Stimulated activated CD8-positive, alpha-beta memory T cell treated with anti-CD3 and anti-CD28 coated beads, Interleukin-15, amount 100 ng/mL, for 24 hours (primary cell): ENCODE measurements at places on chromosomes 7 and 10.
A peak's percentile ranks its signal among the peaks of the same experiment; 100 is the strongest.

DNA sequence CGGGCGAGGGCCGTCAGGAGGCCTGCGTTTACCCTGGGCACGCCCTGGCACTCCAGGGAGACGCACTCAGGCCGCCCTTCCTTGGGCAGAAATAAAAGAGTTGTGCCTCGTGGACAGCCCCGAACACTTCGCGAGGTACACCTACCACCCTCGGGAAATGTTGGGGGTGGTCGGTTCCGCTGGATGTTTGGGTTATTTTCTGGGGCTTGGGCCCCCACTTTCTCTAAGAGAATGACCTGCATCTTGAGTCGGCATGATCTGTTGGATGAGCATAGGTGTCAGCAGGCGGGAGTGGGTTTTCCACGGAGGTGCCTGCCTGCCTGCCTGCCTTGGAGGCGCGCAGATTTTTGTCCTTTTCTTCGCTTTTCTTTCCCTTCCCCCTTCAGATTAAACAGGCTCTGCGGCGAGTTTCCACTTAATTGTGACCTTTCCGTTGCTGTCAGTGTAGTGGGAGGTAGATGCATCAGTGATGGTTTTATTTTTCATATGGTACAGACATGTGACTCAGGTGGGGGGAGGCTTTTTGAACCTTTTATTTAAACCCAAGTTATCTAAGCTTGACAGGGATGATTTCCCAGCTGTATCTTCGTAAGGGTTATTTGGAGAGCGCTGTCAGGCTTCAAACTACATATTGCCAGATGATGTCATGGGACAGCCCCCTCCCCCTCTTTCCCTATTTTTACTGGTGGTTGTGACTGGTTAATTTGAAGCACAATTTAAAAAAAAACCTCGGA, 661 bp downstream of the HECTD2 start:
- no peak for DNase-seq

- no peak for DNase-seq
Measured at GRCh38 chr10:119409385-119409784, 133.1 kb downstream of the RGS10 start.

DNA sequence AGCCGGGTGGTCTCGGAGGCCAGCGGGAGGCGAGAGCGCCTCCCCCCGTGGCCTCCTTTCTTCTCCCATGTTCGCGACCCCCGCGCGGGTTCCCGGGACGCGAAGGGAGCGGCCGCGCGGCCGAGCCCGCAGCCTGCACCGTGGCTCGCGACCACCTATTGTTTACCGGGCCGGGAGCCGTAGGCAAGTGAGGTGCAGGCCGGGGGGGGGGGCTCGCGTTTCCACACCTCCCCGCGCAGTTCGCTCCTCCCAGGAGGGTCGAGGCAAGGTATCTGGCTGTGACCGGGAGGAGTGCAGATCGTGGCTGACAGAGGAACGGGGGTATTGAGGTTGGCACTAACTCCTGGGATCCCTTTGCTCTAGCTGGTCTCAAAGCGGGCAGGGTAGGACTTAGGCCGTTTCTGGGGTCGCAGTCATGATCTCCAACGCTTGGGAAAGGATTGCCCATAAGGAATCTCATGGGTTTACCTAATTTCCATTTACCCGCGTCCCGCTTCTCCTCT, 734 bp downstream of the PTPN12 start:
- no peak for DNase-seq

DNA sequence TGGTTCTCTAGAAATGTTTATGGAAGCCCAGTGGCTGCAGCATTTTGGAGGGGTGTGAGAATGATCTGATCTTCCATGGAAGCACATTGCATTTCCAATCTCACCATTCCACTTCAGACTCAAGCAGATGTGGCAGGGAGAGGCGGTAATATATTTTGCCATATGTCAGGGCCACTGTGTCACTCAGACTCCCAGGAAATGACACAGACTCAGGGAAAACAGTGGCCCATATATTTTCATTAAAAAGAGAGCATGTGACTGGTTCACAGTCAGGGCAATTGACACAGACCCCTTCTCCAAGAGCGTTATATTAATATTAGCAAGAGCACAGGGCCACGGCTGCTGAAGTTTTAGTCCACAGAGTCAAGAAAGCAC, 149.3 kb upstream of the NRP1 start:
- no peak for DNase-seq

DNA sequence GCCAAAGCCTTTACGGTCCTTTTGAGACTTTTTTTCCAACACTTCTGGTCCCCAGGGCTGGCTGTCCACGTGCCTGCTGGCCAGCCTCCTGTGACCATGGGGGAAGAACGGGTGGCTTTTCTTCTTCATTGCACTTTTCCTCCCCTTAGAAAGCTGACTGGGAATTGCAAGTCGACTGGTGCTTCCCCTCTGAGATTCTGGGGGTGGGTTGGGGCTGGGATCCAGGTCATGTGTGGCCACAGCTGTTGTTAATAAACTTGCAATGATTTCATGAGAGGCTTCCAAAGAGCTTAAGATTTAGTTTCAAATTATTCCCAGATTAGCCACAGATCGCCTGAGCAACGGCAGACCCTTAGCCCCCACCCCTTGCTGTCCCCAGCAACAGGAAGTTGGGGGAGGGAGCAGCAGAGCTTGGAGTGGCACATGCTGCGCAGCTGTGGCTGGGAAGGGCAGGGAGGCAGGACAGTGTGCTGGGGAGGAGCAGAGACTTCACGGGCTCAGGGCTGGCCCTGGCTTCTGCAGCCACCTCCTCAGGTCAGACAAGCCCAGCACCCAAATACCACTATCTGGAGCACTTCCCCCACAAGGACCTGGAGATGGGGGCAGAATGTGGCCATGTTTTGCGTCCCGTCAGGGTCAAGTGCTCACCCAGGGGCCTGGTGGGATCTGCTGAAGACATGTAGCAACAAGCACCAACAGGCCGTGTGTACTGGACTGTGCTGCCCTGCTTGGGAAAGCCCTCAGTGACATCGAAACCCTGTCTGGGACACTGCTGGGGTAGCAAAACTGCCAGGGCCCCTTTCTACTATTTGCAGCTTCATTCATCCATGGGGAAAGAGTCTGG, 147.1 kb downstream of the RNF216 start:
- DNase-seq: no peak

- DNase-seq: no peak
Measured at GRCh38 chr10:84715911-84716310, 387.5 kb downstream of the CCSER2 start.

GRCh38 chr7:98133181-98133580, 26.5 kb downstream of the LMTK2 start:
- no peak for DNase-seq

GRCh38 chr10:110432814-110433565, 64.7 kb upstream of the DUSP5 start:
- DNase-seq: no peak

DNA sequence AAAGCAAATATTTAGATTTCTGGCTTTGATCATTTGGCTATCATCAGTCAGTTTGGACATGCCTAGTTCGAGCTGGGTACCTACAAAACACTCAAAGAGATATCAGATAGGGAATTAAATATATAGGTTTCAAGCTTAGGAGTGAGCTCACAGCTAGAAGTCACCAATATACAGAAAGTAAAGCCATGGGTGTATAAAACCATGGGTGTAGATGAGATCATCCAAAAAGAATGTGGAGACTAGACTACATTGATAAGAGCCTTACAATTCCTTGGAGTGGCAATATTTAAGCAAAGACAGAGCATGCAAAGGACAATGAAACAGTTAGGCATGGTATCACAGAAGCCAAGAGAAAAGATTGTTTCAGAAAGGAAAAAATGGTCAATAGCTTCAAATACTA, 7.2 kb upstream of the RALA start:
- no peak for DNase-seq

GRCh38 chr10:88944813-88945212, 7.8 kb downstream of the ACTA2 start:
- no peak for DNase-seq

GRCh38 chr7:6409091-6409490, 38.7 kb downstream of the DAGLB start:
- no peak for DNase-seq

GRCh38 chr7:44724276-44724675, 24.4 kb upstream of the ZMIZ2 start:
- DNase-seq: no peak

DNA sequence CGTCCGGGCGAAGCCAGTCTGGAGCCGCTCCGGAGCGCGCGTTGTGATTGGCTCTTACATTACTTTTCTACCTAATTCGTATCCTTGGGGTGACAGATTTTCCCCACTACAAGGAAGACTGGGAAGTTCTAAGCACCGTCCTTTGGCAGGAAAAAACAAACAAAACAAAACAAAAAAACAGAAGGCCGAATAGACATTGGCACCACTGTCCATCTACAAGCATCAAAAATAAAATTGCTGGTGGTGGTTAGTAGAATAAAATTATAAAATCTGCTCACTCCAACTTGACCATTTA, 651 bp upstream of the SKAP2 start:
- peak; percentile 2 for DNase-seq

DNA sequence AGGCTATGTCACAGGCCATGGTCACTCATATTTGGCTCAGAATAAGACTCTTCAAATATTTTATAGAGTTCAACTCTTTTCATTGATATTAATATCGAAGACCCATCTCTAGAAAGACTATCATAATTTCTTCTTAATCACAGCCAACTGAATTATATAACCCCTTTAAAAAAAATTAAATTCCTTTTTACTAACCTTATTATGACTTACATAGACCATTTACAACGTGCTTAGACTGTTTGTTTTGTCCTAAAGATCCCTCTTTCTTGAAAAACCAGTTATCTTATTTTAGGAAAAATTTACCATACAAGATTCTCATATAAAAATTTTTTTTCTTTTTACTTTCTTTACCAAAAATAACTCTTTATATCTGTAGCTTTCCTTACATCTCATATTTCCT, 10.2 kb upstream of the TMEM254 start:
- no peak for DNase-seq

- DNase-seq: no peak
Measured at GRCh38 chr10:70367195-70367796, 15.1 kb downstream of the LRRC20 start.

GRCh38 chr10:118349235-118349634, 7.1 kb upstream of the FAM204A start:
- DNase-seq: no peak

DNA sequence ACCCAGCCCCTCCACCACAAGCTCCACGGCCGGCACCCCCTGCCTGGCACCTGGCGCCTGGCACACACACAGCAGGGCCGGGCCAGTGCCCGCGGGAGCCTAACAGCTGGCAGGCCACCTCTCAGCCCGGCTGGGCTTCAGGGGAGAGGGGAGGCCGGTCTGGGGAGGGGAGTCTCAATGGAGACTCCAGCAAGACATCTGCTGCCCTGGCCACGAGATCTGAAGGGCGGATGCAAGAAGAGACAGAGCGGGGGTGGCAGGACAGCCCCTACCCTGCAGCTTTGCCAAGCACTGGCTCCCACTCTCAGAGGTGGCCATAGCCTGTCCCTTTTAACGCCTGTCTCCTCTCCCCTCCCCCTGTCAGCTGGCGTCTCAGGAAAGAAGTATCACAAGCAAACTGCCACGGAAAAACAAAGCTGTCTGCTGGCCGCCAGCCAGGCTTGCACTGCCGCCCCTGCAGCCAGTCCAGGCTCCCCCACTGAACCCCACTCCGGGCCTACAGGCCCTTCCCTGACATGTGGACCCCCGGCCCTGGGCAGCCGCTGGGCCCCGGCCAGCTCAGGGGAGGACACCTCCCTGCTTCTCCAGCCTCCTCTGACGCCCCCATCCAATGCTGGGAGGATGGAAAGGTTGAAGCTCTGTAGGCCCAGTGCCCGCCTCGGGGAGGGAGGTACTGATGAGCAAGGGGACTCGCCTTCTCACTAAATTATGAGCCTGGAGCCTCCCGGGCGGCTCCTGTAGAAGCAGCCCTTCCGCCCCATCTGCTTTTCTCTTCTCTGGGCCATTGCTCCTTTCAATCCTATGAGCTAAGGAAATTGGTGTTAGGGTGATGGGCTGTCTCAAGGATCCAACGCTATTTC, 178.4 kb downstream of the ARHGAP12 start:
- no peak for DNase-seq

- DNase-seq: no peak
Measured at GRCh38 chr7:30836991-30837390, 65.8 kb downstream of the MINDY4 start.

GRCh38 chr7:48299580-48300169, 128.4 kb downstream of the ABCA13 start:
- DNase-seq: no peak

DNA sequence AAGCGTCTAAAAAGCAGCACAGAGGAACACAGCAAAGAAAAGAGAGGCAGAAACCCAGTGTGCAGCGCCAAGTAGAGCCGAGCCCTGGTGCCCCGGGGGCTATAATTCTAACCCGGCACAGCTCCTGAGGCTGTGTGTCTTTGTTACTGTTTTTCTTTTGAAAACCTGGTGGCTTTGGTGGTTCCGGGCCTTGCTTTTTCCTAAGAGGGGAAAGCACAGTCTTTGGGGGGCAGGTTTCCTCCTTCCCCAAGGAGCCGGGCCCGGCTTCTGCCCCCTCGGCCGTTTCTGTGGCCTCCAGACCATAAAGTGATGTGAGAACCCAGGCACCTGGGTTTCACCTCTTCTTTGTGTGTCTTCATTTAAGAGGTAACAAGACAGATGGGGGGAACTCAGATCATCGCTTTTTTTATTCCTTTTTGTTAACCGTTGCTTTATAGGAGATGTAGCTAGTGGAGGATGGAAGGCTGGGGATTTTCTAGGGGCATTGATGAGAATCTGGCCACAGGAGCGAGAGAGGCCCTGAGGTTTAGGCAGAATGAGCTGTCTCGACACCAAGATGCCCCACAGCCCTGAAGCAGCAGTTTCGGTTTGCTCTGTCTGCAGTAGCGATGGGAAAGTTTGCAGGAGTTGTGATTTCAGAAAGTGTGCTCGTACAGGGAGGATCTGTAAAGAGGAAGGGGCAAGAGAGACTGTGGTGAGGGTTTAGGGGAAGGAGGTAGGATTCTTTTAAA, 367.8 kb upstream of the GALNT17 start:
- no peak for DNase-seq

DNA sequence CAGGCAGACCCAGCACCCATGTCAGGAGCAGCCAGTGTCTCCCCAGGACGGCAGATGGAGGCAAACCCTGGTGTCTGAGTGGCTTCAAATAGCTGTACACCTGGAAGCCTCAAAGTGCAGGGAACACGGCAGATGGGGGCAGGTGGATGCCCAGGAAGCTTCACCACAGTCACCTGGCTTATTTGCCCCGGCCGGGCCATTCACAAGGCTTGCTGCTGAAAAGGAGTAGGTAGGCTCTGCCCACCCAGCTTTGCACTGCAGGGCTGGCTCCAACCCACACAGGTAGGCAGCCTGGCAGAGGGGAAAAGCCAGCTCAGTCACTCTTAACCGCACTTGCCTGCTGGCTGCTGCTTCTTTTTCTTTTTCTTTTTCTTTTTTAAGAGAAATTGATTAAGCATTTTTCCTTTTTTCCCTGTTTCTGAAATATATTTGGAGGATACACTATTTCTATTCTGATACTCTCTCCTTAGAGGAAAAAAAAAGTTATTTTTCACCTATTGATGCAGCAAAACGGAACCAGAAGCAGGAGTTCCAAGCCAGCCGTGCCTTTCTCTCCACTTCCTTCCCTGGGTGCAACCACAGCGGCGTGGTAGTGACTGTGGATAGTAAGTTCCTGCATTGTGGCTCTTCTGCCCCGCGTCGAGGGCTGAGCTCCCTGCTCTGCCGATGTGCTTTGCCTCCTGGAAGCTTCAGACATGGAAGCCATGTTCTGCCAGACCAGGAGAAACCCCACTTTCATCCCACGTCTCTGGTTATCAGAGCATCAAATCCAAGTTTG, 118.3 kb downstream of the KLF6 start:
- no peak for DNase-seq
